Amniotic stem cell (primary cell): ENCODE measurements at places on chromosomes 12 and 14.
A peak's percentile ranks its signal among the peaks of the same experiment; 100 is the strongest.

- peak; percentile 34 for DNase-seq
Observed at GRCh38 chr12:14995583-14996425, 23.0 kb downstream of the PDE6H start.

DNA sequence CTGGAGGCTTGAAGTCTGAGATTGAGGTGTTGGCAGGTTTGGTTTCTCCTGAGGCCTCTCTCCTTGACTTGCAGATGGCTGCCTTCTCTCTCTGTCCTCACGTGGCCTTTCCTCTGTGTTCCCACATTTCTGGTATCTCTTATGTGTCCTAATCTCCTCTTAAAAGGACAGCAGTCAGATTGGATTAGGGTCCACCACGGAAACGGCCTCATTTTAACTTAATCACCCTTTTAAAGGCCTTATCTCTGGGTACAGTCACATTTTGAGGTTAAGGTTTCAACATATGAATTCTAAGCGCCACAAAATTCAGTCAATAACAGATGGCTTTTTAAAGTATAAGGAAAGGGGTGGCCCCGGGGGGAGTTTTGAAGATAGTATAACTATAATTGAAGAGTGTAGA lies 33.5 kb downstream of the UNC79 start:
- DNase-seq = no peak

- DNase-seq = no peak
Observed at GRCh38 chr14:51304438-51304837, 64.4 kb downstream of the TMX1 start.

DNA sequence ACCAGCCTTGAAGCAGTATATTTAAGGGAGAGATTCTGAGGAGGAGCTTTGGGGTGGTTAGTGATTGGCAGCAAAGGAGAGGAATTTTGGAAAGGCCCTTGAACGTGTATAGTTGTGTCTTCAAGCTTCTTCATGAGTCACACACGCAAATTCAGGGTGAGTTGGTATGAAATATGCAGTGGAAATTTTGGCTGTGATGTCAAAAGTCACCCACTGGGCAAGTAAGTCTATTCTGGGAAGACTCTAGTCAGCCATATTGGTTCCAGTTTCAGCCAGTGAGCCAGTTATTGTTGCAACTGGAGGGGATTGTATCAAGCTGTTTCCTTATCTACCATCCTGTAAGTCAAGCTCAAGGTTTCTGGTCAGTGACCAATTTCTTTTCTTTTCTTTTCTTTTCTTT lies 32.0 kb upstream of the VASH1 start:
- DNase-seq = no peak

GRCh38 chr12:78871566-78871965 lies 7.0 kb downstream of the SYT1 start:
- DNase-seq = no peak

GRCh38 chr12:120978296-120979219 lies at the start of gene HNF1A:
HNF1A (plus strand) TSS chr12:120978543; CDS start chr12:120978769, 226 bp downstream.
- no peak for DNase-seq

GRCh38 chr12:6280672-6281071 lies 29.8 kb upstream of the PLEKHG6 start:
- no peak for DNase-seq

- DNase-seq = no peak
Observed at GRCh38 chr12:93116632-93117031, 187.5 kb upstream of the EEA1 start.

GRCh38 chr14:30077946-30078345 lies 150.3 kb upstream of the PRKD1 start:
- no peak for DNase-seq

DNA sequence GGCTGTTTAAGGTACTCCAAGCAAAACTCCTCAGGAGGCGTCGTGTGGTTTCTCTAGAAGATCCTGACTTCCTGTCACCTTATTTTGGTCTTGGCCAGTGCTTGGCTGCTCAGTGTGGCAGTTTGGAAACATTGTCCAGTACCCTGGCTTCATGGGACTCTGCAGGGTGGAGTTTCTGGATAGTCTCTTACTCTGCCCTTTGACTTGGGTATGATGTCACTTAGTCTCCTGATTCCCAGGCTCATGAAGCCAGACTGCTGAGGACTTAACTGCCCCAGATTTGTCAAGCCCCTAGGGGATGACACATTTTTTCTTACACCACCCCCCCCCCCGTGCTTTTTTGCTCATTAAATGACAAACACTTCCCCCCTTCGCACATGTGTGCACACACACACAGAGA lies 82.7 kb downstream of the ADCK1 start:
- no peak for DNase-seq

DNA sequence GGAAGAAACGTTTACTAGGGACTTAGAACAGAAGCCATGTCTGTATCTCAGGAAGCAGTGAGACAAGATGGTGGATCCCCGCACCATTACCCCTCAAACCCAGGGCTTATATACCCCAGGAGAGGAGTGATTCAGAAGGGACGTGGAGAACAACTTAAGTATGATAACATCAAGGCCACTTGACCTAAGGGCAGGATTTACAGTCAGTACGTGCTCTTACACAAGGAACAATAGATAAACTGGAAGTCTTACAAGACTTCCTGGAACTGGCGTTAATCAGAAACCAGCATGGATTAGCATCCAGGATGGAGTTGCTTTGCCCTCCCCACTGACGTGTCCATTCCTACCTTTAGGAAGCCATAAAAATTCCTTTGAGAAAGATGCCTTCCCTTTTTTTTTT lies 8.6 kb upstream of the ETFBKMT start:
- no peak for DNase-seq

- DNase-seq = no peak
Observed at GRCh38 chr14:56094076-56094475, 24.1 kb upstream of the PELI2 start.

- DNase-seq = no peak
Observed at GRCh38 chr14:22547313-22547947, 41.6 kb downstream of the DAD1 start.

DNA sequence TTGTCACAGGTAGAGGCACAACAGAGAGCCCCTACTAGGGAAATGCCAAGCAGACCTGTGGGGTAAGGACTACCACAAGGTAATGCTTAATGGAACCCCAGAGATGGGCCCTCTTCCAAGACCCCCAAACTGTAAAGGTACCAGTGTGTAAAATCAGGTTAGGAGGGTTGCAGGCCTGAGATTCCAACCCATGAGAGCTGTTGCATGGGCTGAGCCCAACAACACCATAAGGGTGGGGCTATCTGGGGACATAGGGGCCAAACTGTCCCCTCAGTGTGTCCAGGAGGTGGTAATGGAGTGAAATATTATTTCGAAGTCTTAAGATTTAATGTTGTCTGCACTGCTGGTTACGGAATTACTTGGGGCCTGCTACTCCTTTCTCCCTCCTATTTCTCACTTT lies 620.2 kb downstream of the ETNK1 start:
- no peak for DNase-seq

GRCh38 chr14:65312859-65313258 lies 99.7 kb upstream of the FUT8 start:
- DNase-seq = no peak

DNA sequence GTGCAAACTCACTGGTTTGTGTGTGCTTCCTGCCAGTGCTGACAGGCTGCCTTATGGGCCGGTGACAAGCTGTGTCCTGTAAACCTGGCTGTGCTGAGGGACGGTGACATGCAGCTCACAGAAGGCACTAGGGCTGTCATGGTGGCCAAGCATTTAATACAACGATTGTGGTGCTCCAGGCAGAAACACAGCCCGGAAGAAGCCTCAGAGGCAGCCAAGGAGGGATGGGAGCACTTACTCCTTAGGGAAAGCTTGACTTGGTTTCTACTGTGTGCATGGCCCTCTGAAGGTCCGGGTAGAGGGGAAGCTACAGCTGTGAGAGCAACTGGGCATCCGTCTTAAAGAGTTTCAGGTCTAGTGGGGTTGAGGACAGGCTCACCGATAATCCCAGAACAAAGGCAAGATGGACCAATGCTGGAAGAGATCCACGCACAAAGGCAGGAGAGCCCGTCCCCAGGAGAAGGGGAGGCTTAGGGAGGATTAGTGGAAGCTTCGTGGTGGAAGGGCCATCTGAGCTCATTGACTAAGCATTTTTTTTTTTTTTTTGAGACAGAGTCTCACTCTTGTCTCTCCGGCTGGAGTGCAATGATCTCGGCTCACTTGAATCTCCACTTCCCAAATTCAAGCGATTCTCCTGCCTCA lies 10.7 kb upstream of the MCRS1 start:
- DNase-seq = no peak

DNA sequence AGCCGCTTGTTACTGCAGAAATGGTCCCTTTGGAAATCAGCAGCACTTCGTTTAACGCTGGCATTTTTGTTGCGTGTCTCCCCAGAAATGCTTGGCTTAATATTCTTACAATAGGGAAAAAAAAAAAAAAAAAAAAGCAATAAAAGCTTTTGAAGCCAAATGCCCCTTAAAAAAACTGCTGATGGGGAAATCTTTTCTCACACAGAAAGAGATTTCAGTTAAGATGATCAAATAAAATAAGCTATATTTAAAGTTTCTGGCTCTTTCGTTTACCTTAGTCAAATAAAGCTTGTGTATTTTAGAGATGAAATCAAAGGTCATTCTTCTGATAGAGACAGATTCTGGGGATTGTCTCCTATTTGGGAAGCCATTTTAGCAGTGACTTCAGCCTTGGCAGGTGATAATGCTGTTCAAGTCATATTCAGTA lies 52.4 kb upstream of the FRS2 start:
- no peak for DNase-seq

GRCh38 chr14:91387951-91388381 lies 29.7 kb downstream of the CCDC88C start:
- no peak for DNase-seq

DNA sequence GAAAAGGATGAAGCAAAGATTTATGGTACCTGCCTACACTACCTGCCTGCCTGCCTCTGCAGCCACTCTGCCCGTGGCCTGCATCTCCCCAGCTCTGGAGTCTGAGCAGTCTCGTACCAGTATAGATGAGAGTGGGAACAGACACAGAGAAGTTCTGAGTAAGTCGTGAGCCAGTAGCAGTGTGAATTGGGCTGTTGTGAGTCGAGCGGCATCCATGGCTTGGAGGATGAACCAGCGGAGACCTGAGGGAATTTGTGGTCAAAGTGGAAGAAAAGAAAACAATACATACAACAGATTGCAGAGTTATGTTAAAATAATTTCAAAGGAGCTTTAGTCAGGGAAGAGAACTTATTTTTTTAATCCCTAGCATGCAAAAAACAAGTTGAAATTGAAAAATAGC lies 25.3 kb downstream of the C2CD5 start:
- DNase-seq = no peak

DNA sequence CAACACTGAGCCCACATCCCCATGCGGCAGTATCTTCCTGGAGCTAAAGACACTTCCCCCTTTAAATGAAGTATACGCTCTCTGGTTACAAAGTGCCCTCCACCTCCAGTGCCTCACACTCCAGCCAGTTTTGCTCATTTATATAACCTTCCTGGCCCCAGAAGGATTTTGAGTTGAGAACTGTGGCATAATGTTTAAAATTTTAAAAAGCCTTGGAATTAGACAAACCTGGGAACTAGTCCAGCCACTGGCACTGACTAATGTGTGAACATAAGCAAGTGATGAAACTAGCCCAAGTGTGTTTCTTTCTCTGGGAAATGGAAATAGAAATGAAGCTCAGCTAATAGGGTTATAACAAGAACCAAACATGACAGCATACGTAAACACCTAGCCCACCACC lies 723.7 kb upstream of the USP15 start:
- DNase-seq = no peak

DNA sequence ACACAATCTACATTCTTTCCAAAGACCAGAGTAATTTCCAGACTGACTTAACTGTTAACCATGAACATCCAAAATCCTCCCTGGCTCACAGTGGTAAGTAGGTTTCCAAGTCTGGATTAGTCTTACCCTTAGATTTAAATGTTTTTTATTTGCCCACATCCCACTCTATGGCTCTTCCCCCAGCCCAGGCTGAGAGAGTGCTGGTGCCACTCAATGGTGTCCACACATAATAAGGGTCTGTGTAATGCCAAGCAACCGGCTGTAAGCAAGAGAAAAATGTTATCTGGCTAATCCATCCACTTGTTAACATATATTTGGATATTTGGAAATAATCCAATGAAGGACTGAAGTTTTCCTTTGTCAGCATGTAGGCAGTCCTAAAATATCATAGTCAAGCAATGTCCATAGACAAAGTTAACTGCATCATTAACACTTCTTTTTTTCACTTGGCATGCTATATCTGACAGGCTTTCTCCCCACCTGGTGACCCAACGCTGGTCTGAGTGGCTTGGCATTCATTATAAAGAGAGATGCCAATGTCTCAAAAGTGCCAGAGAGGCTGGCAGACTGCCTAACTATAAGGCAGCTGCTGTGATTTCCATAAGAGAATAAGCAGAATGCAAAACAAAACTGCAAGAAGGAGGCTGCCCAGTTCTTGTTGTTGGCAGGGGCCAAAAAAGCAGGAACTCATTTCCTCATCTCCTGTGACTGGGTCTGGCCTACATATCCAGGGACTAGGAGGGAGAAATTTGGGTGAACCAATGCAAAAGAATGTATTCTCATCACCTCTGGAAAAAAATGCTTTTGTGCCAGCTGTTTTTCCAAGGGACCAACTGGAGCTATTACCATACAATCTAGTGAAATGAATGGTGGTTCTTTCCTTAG lies 13.9 kb upstream of the HOXC13 start:
- no peak for DNase-seq

DNA sequence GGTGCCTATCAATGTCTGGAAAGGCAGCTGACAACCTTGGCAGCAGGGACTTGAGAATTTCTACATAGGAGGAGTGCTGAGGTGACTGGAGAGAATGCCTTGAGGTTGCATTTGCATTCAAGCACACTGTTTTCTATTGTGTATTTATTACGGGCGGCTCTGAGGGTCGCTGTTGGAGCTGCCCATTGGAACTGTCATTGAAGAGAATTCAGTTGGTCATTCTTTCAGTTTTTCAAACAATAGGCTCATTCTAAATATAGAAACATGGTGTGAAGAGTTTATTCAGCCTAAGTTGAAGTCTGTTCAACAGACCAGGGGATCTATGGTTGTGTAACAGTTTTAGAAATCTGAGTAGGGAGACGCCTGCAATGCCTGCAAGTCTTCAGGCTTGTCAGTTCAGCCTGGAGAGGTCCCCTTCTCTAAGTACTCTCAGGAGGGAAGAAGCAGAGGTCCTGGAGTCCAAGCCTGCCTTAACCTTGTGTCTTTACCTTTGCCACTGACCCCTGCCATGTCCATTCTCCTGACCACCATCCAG lies 9.8 kb upstream of the ABHD12B start:
- DNase-seq = no peak

- no peak for DNase-seq
Observed at GRCh38 chr14:96303981-96304380, 48.0 kb downstream of the BDKRB1 start.

DNA sequence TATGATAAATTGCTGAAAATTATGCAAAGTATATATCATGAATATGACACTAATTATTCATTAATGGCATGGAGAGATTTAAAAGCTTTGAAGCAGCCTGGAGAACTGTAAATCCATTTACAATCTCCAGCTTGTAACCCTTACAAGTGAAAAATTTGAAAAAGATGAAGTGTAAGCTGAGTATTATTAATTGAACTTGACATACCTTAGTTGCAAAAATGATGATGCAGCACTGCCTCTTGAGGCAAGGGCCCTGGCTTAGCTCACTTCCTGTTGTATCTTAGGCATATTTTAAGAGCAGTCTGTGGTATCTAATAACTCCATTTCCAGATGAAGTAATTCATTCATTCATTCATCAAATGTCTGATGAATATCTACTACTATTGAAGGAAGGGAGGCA lies 158.6 kb downstream of the ANO4 start:
- no peak for DNase-seq

GRCh38 chr12:17609153-17609552 lies 480.8 kb downstream of the RERGL start:
- DNase-seq = no peak

GRCh38 chr14:92493492-92493891 lies 20.1 kb upstream of the RIN3 start:
- no peak for DNase-seq

GRCh38 chr14:94382716-94383596 lies 5.4 kb downstream of the SERPINA1 start:
- DNase-seq = no peak
